ENCODE measurements at places on chromosomes 5 and 9. TPM values are rescaled to one million over a fixed set of nuclear protein-coding genes. Genes with fewer than 3 reads are reported as not detected.

DNA sequence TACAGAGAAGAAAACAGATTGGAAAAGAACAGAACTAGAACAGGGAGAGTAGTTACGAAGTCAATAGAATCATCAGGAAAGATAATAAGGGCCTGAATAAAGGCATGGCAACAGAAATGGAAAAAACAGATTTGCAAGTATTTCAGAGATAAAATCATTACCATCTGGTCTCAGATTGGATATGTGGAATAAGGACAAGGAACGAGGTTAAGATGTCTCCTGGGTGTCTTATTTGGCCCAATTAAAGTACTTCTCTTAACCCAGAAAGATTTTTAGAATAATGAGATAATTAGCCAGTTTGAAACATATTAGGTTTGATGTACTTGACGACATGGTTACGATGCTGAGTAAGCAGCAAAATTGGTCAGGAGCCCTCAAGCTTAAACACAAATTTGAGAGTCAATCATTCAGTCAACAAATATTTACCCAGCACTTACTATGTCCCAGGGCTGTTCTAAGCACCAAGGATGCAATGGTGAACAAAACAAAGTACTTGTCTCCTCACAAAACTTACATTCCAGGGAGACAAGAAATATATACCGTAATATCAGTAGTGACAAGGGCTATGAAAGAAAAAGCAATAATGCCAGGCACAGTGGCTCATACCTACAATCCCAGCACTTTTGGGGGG lies 18.3 kb downstream of the RICTOR start:
- DNase-seq: no peak

GABRA1 gene
- total RNA-seq: 2.4 TPM

- no peak for DNase-seq
Observed at GRCh38 chr5:154273963-154274827, 83.7 kb downstream of the GALNT10 start.

GRCh38 chr9:38233343-38233742 lies 159.2 kb upstream of the ALDH1B1 start:
- no peak for DNase-seq

- no peak for DNase-seq
Observed at GRCh38 chr5:177365845-177366527, 8.3 kb downstream of the RGS14 start.

ACOT12 gene
- total RNA-seq: not detected

MCCC2 gene
- 50.3 TPM for total RNA-seq

IL13 gene
- not detected for total RNA-seq

DNA sequence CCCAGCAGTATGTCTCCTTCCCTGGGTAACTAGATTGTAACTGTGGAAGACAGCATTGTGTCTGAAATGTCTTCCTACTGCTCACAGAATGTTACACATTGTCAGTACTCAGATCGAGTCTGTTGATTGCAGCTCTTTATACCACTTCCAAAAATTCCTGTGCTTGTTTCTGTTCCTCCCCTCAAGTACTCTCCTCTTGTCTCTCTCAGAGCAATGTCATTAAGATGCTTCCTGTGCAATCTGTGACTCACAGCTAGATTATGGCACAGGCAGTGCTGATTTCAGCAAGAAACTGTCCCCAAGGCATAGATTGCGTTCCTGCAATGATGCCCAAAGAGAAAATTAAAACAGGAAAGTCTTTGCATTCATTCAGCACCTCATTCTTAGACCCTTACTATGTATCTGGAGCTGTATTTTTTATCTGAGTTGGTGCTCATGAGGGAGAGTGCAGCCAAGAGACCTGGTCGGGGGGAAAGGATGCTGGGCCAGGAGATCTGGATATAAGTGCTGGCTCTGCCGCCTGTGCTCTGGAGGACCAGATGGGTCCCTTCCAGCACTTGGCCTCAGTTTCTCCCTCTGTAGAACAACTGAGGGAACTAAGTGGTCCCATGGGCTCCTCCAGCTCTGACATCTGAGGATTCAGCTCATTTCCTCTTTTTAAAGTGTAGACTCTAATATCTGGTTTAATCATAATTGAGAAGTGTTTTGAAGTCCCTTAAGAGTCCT lies 40.8 kb upstream of the GNPDA1 start:
- peak; percentile 48 for DNase-seq

GRCh38 chr5:50967009-50967562 lies 300.6 kb downstream of the PARP8 start:
- DNase-seq: no peak

DNA sequence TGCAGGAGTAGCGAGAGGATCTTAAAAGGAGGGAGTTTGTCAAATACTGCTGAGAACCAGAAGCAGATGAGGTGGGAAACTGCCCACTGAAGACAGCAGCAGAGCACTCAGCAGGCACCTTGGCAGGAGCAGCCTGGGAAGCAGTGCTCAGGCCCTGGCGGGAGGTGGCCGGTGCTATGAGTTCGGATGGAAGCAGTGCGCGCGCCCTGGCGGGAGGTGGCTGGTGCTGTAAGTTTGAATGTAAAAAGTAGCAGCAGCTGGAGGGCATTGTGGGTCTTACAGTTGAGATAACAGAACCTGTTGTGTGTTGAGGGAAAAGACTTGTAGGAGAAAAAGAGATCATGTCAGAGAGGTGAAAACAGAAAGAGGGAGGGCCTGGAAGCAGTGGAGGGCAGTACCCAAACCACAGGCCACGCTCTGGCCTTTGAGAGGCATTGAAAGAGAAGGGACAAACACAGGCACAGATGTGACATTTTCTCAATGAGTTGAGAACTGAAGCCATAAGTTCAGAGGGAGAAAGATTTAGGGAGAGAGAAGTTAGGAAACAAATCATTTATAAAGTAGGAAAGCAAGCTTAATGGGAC lies 130.9 kb downstream of the ERCC6L2 start:
- no peak for DNase-seq
